ENCODE measurements at places on chromosomes 12 and 14. TPM values are rescaled to one million over a fixed set of nuclear protein-coding genes. Genes with fewer than 3 reads are reported as not detected.

The OAS1 gene
- total RNA-seq, result 138 TPM

The MAP3K9 gene
- total RNA-seq, result 8.9 TPM

The ESPL1 gene
- total RNA-seq, result 91.0 TPM

The ANAPC5 gene
- 133 TPM for total RNA-seq

The SP1 gene
- 88.7 TPM for total RNA-seq

The SMCO2 gene
- not detected for total RNA-seq

The CLEC1B gene
- not detected for total RNA-seq

The ACVRL1 gene
- not detected for total RNA-seq

The LRIG3 gene
- total RNA-seq, result not detected

The COL2A1 gene
- total RNA-seq, result not detected

All from activated naive CD8-positive, alpha-beta T cell treated with anti-CD3 and anti-CD28 coated beads, Interleukin-2, amount 10 ng/mL, durations not matched to agents 7 days and 5 days (primary cell).